ENCODE measurements at places on chromosomes 1 and 21.
A peak's percentile ranks its signal among the peaks of the same experiment; 100 is the strongest.

GRCh38 chr1:181469829-181470228, 13.5 kb upstream of the CACNA1E start:
- DNase-seq: no peak

DNA sequence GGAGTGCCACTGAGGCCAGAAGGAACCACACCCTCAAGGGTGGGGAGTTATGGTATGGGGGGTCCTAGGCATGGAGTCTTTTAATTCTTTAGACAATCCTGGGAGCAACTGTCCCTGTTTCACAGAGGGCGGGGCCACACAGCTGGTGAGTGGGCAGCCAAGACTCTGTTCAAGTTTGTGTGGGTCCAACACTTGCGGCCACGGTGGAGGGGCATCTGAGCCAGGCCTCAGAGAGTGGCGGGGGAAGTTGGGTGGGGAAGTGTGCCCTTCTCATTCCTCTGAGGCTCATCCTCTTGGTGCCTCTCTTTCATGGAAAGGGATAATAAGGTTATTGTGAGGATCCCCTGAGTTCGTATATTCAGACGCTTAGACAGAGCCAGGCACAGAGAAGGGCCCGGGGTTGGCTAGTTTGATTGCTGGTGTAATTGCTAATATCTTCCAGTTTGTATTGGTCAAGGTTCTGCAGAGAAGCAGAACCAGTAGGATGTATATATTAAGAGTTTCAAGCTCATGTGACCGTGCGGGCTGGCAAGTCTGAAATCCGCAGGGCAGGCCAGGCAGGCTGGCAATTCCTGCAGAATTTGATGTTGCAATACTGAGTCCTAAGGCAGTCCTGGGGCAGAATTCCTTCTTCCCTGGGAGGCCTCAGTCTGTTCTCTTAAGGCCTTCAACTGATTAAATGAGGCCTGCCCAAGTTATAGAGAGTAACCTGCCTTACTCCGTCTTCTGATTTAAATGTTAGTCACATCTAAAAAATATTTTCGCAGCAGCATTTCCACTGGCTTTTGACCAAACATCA, 15.9 kb downstream of the PCSK9 start:
- DNase-seq: no peak

DNA sequence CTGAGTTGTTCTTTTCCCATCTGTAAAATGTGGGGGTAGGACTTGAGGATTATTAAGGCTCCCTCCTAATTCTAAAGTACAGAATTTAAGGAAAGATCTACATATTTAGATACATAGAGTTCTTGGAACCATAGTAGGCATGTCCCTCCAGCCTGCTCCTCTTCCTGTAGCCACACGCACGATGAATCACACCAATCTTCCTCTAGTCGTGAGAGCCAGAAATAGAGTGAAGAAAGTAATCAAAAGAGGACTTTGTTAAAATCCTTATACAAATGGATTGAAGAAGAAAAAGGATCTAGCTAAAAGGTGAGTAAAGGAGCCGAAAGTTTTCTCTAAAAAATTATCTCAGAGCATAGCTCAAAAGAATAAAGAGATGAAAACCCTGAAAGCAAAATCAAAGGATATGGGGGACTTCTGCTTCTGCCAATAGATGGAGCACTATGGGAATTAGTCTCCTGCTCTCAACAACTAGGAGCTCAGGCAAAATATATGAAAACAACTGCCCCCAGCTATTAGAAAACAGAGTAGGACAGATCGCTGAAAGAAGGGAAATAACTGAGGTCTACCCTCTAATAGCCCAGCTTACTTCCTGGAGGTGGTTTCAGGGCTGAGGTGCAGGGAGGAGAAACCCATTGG, 8.5 kb downstream of the C1orf141 start:
- no peak for DNase-seq

DNA sequence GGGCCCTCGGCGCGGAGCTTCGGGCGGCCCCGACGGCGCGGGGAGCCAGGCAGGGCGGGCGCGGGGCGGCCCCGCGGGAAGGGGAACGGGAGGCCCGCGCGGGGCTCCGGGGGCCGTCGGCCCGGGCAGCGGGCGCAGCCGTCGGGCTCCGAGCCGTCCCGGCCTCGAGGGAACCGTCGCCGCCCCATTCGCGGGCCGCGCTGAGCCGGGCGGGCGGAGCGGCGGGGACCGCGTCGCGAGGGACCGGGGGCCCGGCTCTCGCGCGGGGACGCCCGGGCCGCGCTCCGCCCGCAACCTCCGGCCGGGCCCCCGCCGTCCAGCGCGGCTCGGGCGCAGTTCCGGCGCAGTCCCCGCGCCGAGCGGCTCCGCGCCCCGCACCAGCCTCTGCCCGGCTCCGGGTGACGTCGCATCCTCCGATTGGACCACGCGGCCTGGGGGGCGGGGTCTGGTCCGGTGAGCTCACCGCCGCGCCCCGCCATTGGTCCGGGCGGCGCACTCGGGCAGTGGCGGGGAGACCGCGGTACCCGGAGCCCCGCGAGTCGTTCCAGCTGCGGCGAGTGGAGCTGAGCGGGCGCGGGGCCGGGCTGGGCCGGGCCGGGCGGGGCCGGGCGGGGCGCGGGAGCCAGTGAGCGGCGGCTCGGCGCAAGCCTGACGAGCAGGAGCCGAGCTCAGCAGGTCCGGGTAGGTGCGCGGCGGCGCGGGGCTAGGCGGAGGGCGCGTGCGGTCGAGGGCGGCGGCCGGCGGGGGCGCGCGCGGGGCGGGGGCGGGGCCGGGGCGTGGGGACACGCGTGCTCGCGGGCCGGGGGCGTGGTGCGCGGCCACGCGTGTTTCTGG, 66.7 kb upstream of the VAMP3 start:
- peak; percentile 76 for DNase-seq

- DNase-seq: no peak
Measured at GRCh38 chr1:151210830-151211229, 12.5 kb downstream of the PIP5K1A start.

GRCh38 chr1:153586347-153586746, 20.7 kb upstream of the S100A2 start:
- no peak for DNase-seq
